NCI-H1436 (cell line): ENCODE measurements at places on chromosomes 6 and 20.

DNA sequence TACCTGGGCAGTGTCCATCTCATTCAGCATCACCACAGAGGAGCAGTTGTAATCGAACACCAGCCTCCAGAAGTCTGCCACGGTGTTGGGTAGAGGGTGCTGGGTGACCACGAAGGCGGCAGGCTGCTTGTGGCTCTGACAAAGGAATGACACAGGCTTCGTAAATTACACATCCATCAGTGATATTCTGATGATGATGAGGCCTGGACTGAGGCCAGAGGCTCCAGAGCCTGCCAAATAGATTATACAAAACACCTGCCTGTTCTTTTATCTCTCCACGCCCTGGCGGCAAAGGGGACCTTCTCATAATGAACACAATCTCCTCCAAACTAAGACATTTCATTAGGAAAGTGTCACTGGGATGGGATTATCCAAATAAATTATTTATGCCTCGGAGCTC is 480.2 kb upstream of the CHD6 start:
- DNase-seq, result no peak

DNA sequence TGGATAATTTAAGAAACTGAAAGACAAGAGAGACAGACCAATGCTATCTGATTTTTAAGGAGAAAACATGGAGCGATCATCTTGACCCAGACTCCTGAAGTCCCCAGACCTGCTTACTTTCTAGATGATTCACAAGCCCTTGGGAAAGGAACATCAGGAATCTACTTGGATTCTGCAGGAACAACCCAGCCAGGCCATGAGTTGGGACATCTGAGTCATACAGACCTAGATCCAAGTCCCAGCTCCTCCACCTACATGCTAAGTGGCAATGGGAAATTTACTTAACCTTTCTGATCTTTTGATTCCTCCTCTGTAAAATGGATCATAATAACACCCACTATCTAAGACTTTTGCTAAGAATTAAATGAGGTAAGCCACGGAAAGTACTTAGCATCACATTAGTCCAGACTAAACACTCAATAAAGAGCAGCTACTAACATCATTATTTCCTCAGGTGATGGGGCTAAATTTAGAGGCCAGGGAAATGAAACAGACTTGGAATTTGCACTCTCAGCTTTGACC is 61.0 kb upstream of the MAFB start:
- DNase-seq, result no peak

DNA sequence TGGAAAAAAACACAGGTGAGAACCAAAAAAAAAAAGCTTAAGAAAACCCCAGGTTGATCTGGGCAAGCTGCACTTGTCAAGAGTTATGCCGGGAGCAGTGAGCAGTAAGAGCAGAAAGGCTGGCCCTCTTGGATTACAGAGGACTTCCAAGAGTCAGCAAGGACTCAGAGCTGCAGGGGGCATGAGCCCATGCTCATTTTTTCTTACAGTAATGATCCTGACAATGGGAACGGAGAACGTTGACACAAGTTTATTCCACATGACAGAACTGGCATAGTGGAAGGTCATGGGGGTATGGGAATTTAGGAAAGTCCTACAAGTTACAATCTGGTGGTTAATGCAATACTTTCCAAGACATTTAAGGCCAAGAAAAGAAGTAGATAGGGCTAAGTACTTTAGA is 256.6 kb downstream of the GMDS start:
- DNase-seq, result no peak

DNA sequence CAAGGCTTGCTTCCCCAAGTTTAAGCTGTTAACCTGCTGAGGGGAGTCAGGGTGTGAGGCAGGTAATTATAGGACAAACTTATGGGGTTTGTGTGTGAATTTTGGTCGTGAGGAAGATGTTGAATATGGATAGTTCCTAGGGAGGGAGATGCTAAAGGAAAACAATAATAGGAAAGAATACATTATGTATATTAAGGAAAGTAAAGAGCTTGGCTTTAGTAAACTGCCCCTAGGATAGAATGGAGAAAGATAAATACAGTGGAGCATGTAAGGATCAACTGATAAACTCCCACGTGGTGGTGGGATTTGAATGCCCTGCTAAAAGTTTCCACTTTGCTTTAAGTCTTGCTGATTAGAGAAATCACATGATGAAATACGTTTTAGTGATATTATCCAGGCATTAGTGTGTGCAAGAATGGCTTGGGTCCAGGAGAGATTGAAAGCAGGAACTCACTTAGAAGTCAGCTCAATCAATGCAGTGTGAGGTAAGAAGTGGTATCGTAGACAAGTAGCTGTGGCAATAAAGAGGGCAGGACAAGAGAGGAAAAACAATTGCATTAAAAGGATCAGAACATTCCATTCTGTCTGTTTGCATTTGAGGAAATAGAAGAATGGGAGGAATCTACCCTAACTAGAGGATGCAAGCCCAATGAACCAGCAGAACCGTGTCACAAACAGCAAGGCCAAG is 52.5 kb downstream of the RPS12 start:
- DNase-seq, result no peak

- no peak for DNase-seq
Observed at GRCh38 chr6:107716688-107717089, 107.4 kb downstream of the SCML4 start.

DNA sequence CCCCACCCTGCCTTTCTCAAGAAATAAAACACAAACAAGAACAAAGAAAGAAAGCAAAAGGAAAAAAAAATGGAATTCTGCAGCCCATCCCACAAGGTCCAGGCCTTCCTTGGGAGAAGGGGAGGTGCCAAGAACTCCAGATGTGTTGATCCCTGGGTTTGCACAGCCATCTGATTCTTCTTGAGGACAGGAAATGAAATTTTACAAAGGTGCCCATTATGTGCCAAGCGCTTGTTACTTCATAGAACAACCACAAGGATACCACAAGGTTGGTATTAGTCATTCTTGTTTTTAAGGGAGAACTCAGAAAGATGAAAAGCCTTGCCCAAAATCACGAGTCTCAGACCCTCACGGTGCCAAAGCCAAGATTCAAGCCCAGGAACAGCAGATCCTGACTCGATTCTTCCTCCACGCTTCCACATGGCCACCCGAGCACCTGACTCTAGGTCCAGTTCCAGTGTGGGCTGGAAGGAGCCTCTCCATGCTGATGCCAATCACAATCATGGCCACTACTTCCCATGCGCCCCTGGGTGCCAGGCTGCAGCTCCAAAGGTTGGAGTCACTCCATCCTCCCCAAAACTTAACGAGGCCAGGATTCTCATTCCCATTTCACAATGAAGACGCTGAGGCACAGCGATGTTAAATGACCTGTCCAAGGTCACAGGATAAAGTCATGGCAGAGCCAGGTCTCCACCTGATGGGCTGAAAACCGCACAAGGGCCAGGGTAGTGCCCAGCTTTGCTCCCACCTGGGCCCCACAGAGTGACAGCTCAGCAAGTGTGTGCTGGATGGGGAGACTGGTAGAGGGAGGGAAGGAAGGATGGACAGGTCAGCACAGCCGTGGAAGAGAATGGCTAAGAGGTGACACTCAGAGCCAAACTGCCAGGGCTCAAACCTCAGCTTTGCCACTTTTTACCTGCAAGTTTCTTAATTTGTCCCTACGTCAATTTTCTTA is 66.7 kb upstream of the TOP1 start:
- no peak for DNase-seq

GRCh38 chr6:69816569-69816968 is 19.8 kb upstream of the LMBRD1 start:
- no peak for DNase-seq

- no peak for DNase-seq
Observed at GRCh38 chr6:4732691-4733315, 43.4 kb upstream of the CDYL start.

DNA sequence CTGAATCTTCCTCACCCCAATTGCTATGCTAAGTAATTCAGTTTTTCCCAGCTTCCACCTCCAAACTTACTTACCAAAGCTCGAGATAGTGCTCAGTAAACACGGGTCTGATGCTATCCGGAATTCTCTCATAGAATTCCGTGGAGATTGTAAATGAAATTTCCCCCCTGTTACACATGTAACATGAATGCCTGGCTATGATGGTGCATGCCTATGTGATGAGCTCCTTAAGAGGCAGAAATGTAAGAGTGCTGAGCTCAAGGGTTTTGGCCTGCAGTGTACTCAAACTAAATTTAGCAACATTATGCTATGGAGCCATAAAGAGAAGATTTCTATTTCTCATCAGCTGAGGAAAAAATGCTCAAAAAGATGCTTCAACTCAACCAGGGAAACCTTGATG is 133.4 kb upstream of the FUT9 start:
- no peak for DNase-seq

- DNase-seq, result no peak
Observed at GRCh38 chr20:61055180-61056010, 196.7 kb upstream of the CDH4 start.

GRCh38 chr6:164753517-164753916 is 555.9 kb downstream of the C6orf118 start:
- no peak for DNase-seq

GRCh38 chr6:127077886-127078285 is 40.6 kb upstream of the RSPO3 start:
- no peak for DNase-seq

DNA sequence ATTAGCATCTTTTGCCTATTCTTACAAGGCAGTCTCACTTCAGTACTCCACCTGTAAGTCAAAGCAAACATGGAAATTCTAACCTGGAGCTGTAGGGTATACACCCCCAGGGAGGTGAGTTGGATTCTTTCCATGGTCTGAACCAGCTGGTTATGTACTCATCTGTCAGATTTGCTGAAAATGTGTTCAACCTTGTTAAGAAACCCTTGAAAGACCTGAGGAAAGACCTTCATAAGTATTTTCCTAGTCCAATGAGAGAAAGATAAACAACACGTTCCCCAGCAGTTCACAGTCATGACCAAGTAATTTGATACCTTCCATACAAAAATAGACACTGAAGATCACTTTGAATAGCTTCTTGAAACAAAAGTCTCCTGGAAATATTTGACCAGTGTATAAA is 42.5 kb downstream of the ID4 start:
- DNase-seq, result peak; percentile 78

DNA sequence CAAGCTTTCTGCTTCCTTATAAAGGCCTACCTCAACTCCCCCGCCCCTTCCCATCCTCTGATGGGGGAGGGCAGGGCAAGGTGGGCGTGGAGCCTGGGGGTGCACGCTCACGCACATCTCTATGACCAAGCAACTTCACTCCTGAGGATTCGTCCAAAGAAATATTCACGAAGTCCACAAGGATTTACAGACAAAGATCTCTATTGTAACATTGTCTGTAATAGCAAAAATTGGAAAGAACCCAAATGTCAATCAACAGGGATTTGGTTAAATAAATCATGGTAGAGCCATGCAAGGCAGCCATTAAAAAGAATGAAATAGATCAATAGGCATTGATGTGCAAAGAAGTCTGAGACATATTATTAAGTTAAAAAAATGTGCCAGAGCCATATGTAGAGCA is 130.4 kb upstream of the AFDN start:
- no peak for DNase-seq

DNA sequence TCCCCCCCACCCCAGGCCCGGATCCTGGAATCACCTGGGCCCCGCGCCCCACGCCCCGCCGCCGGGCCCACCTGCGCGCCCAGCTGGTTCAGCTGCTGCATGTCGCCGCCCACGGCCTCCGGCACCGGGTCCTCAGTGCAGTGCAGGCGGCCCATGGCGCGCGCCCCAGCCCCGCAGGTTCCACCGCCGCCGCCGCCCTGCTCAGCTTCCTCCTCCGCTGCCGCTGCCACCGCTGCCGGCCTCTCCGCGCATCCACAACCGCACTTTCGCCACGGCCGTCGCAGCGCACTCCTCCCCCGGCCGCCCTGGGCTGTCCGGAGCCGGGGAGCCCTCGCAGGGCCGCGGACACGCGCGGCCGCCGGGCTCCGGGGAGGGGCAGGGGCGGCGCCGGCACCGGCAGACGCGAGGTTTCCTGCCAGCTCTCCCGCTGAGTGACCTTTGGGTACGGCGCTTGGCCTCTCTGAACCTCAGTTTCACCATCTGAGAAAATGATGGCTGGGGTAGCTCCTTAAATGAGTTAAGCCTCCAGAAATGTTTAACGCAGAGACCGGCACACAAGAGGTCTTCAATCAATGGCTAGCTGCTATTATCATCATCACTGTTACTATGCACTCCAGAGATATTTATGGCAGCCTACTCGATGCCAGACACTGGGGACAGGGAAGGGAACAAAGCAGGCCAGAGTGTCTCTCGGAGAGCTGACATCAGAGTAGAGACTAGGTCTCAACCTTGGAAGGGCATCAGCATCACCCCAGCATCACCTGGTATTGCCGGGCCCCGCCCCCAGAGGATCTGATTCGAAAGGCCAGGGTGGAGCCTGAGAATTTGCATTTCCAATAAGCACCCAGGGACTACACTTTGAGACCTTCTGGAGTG is at the start of gene COMMD7:
COMMD7 (minus strand) TSS at position 231 of the 876 bp plus-strand sequence; CDS start at position 155, 76 bp downstream.
- DNase-seq, result peak; percentile 51

GRCh38 chr20:62163485-62163865 is 19.4 kb upstream of the MTG2 start:
- no peak for DNase-seq

GRCh38 chr20:19568128-19568527 is 189.9 kb upstream of the RIN2 start:
- no peak for DNase-seq

- no peak for DNase-seq
Observed at GRCh38 chr20:25587536-25587935, 2.2 kb upstream of the NINL start.

DNA sequence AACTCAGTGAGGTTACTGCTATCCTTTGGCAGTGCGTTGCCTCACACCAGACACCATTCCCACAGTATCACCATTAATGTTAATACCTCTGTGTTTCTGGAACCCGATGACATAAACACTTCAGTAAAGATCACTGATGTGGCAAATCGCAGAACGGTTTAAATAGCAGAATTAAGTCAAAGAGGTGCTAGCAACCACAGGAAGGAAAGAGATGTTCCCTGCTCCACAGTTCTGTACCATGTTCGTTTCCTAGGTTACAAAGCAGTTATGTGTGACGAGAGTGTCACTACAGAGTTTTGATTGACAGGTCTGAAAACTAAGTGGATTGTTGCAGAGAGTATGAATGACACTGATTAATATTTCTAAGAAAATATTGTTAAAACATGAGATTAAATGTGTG is 272.3 kb downstream of the KHDRBS2 start:
- no peak for DNase-seq

GRCh38 chr6:108560463-108561308 is at the start of gene FOXO3:
FOXO3 (plus strand) TSS chr6:108560917; CDS start chr6:108561209, 292 bp downstream.
- peak; percentile 71 for DNase-seq

GRCh38 chr20:5031206-5031557 is 29.9 kb upstream of the SLC23A2 start:
- DNase-seq, result no peak

DNA sequence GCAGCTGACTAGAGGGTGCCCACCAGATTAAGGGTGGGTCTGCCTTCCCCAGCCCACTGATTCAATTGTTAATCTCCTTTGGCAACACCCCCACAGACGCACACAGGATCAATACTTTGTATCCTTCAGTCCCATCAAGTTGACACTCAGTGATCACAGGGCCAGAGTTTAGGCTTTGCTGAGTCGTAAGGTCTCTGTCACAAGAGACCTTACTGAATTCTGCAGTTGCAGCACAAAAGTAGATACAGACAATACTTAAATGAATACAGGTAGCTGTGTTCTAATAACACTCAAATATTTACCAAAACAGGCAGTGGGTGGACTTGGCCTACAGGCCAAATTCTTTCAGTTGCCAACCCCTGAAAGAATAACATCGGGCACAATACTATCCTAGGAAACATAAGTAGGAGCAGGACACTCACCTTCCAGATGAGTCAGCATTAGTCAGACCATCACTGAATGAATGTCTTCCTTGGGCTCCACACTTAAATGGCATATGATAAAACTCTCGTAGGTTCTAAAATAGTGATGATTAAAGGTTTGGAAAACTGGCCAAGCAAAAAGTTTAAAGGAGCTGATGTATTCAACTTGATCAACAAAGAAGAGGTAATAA is 190.0 kb downstream of the UBE3D start:
- DNase-seq, result no peak

GRCh38 chr6:160424256-160424655 is 76.1 kb downstream of the SLC22A3 start:
- DNase-seq, result no peak
